HL-60 (cell line): ENCODE measurements at places on chromosomes 16 and 17.
A peak's percentile ranks its signal among the peaks of the same experiment; 100 is the strongest.

DNA sequence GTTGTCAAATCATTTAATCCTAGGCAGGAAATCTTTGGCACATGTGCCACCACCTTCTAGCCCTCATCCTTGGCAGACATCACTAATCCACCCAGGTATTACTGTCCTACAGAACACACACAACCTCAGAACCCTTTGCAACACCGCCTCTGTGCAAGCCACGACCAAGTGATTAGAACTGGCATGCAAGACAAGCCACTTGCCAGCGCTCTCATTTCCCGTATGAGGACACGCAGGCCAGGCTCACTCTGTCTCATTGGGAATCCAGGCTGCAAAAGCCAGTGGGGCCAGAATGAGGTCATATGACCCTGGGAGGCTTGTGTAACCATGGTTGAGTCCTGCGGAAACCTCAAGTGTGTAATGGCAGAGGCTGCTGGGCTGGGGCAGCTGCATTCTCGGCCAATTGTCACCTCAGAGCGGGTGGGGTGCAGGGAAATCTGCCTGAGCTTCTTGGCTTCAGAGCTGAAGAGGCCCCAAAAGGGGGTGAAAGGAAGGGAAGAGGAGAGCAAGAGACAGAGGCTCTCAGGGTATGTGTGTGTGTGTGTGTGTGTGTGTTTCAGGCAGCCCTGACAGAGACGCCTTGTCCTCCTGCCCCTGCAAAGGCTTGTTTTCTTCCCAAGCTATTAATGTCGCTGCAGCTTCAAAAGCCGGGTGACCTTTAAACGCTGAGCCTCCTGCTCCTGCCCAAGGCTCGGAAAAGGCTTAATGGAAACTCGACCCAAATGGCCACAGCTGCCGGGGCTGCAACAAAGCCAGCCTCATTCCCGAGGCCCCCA lies 43.2 kb upstream of the MRPS23 start:
- DNase-seq: peak; percentile 100

DNA sequence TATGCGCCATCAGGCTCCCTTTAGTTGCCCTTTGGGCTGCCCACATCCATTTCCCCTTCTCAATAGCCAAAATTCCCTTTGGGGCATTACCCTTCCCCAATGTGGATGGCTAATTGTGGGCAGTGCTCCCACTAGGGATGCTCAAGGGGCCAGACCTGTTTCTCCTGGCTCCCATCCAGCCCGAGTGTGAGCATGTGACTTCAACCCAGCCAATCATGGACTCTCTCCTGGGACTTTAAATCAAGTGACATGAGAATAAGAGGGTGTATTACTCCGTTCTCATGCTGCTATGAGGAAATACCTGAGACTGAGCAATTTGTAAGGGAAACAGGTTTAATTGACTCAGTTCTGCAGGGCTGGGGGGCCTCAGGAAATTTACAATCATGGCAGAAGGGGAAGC lies 60.9 kb upstream of the WSB1 start:
- no peak for DNase-seq

DNA sequence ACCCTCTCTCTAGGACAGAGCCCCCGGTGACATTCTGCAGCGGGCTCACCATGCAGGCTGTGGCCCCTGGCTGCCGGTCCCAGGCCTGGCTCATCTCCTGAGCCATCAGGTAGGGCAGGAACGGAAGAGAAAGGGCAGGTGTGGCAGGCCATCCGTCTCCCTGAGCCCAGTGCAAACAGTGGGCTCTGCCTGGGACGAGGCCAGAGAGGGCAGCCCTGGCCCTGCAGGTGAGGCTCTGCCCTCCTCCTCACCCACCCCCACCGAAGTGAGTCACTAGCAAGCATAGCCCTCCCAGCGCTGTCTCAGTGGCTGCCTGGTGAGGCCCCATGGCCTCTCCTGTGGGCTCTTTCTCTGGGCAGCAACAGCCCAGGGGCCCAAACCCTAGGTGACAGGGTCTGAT lies 14.5 kb downstream of the OTOP3 start:
- no peak for DNase-seq

DNA sequence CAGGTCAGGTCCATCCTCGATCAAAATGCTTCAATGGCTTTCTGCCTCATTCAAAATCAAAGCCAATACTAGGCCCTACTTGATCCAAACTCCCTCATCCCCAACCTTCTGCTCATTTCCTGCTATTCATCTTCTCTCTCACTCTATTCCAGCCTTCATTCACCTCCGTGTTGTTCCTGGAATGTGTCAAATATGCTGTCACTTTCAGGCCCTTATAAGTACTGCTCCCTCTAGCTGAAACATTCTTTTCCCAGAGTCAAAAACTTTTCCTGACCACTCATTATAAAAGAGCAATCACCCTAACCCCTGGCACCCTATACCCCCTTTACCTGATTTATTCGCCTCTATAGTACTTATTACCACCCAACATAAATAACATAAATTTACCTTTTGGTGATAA lies 303.7 kb upstream of the PMFBP1 start:
- no peak for DNase-seq

DNA sequence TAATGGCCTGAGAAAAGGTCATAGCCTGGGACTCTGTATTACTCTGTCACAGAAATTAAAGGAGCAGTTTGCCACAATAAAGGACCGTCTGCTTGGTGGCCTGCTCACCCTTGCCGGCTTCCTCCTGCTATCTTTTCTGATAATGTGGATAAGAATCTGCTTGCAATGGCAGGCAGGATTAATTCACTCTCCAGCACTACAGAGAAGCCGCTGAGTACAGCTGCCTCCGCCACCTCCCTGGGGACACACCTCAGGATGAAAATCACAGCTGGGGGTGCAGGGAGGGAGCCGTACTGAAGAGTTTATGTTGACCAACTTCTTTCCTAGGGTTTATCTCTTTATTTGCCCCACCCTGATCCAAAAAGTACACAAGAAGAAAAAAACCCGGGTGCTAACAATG lies 245.9 kb upstream of the RPL38 start:
- no peak for DNase-seq

GRCh38 chr17:4839221-4839620 lies 6.1 kb downstream of the MINK1 start:
- DNase-seq: no peak

DNA sequence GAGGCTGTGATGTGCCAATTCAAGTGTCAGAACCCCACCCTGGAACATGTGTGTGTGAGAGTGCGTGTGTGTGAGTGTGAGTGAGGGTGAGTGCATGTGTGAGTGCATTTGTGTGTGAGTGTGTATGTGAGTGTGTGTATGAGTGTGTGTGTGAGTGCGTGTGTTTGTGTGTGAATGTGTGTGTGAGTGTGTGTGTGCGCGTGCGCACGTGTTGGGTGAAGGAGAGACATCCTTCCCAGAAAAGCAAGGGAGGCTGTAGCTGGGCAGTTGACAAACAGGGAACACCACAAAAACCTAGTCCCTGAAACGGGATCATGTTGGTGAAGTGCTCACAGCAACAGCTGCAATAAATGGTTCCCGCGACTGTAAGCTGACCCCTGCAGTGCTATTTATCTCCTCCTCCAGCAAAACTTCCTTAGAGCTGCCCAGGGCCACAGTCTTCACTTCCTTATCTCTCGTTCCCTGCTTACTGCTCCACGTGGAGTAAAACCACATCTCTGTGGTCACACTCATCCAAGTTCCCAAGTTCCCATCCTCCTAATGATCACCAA lies 40.1 kb upstream of the RPL38 start:
- DNase-seq: peak; percentile 70

GRCh38 chr17:7729816-7730215 lies 12.3 kb downstream of the DNAH2 start:
- DNase-seq: peak; percentile 9

GRCh38 chr17:13413001-13413400 lies 188.7 kb downstream of the HS3ST3A1 start:
- DNase-seq: no peak

DNA sequence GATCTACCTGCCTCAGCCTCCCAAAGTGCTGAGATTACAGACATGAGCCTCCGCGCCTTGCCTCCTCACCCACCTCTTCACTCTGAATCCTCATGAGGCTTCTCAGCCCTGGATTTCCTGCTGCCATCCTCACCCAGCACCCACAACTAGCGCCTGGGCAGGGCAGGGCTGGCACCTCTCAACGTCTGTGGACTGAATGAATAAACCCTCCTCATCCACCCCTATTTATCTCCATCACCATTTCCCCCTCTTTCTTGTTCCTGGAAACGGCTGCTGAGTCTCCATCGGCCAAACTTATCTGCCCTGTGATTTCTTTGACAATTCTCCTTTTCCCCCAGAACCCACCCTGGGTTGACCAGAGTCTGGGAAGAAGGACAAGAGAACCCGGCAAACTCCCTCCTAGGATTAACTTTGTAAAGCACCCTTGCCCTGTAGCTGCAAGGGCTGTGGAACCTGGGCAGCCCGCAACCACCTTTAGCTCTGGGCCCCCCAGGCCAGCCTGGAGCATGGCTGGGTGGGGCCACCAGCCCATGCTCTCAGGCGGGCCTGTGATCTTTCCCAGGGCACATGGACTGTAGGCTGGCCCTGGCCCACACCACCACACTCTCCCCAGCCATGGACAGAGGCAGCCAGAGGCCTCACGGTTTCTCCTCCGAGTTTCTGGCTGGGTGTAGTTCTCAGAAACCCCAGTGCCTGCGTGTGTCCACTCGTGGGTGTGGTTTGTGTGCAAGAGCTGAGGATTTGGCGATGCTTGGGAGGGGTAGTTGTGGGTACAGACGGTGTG lies 2.4 kb downstream of the SPN start:
- DNase-seq: no peak
